Testis (tissue), 5 donors: ENCODE measurements at places on chromosomes 16 and 17. TPM values are rescaled to one million over a fixed set of nuclear protein-coding genes. Genes with fewer than 3 reads are reported as not detected.

DNA sequence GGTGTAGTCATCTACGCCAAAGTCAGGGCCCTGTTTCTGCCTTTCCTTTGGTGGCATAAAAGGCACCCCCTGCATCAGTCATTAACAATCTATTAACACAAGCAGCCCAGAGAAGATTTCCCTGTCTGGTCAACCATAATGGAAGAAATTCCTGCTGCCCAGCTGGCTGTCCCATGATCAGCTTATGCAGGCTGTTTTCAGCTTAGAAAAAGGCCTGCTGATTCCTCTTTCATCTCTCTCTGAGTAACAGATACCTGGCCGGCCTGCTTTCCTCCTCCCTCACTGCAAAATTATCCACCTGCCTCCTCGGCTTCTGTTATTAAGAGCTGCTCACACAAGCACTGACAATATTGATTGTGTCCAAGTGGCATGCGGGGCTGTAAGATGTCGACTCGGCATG lies 70.3 kb upstream of the MMP2 start:
- H3K27ac ChIP-seq, result no peak overlapping the region
- no peaks in the 10 kb centered on the region for H3K4me1 ChIP-seq
- no peaks in the 10 kb centered on the region for H3K27me3 ChIP-seq
- no peak for DNase-seq
- H3K4me3 ChIP-seq, result no peak overlapping the region
- H3K36me3 ChIP-seq, result no peaks in the 10 kb centered on the region

GRCh38 chr17:78588258-78589030 lies 11.2 kb upstream of the DNAH17 start:
- H3K4me1 ChIP-seq, result no peaks in the 10 kb centered on the region
- no peak overlapping the region for H3K27ac ChIP-seq
- H3K36me3 ChIP-seq, result no peaks in the 10 kb centered on the region
- H3K4me3 ChIP-seq, result no peak overlapping the region
- no peaks in the 10 kb centered on the region for H3K27me3 ChIP-seq

DNA sequence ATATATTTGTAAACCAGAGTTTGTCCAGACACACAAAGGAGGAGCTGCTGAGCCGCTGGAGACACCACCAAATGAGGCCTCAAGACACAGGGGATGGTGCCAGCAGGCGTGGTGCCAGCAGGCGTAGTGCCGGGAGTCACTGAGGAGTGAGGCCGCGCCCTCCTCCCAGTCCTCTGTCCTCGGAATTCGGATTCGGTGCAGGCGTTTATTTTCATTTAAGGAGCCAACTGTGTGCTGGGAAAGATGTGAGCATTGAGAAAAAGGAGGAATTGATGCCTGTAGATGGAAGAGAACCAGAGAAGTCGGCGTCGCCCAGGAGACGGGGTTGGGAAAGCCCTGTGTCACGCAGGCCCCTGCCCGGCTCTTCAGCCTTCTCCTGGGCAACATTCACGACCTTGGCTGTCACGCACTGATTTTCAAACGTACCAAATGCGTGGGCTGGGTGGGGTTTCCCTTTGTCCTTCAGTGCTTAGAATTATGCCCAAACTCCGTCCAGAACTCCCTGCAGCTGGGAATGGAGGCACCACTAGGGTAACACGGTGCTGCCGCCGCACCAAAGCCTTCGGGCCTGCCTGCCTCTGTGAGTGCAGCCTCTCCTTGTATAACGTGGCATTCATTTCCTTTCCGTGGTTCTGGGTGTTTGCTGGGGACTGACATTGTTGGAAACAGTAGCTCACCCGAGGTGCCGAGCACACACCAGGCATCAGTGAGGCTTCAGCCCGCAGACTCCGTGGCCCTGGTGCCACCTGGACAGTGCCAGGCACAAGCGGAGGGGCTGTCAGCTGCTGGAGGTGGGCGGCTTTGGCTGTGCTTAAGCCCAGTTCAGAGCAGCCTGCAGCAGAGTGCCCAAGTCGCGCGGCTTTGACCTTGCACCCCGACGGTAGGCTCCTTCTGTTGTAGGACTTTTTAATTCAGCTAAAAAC lies 49.0 kb upstream of the CHMP6 start:
- H3K4me3 ChIP-seq, result no peak overlapping the region
- H3K27me3 ChIP-seq, result no peaks in the 10 kb centered on the region
- peak; percentile 97 for DNase-seq
- H3K36me3 ChIP-seq, result no peaks in the 10 kb centered on the region
- no peak overlapping the region for H3K27ac ChIP-seq

DNA sequence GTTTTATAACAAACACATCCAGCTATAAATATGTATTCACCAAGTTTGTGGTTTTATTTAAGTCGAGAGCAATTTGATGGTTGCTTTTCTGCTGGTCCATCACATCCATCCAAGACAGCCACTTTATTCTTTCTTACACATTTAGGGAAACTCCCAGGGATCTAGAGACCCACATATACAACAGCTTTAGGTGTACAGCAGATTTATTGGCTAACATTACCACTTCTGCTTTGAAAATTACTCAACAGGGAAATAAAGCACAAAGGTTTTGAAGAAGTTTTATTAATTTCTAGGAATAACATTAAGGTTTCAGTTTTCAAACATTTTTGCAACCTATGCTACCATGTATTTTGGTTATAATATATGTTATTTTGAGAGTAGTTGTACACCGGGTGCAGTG lies 6.9 kb downstream of the ERCC4 start:
- DNase-seq, result no peak
- no peaks in the 10 kb centered on the region for H3K36me3 ChIP-seq
- no peaks in the 10 kb centered on the region for H3K27me3 ChIP-seq
- peaks cover 8% of the 10 kb centered on the region for H3K4me1 ChIP-seq
- no peak overlapping the region for H3K4me3 ChIP-seq
- peak overlapping the region; percentile 1 for H3K27ac ChIP-seq

DNA sequence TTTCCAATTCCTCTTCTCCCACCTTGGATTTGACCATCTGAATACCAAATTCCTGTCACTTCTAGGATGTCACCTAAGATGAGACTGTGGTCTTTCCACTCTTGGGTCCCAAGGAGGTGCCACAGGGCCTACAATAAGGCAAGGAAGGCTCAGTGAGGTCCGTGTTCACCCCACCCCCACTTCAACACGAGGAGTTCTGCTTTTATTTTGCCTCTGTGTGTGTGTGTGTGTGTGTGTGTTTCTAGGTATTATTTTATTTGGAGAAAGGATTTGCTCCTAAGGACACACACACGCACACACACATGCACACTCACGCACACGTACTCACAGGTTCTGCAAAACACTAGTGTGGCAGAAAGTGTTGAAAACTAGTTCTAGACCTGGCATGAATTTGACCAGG lies 24.5 kb upstream of the PHOSPHO1 start:
- no peak overlapping the region for H3K4me3 ChIP-seq
- H3K27me3 ChIP-seq, result no peaks in the 10 kb centered on the region
- no peaks in the 10 kb centered on the region for H3K4me1 ChIP-seq
- no peak for DNase-seq
- H3K36me3 ChIP-seq, result no peaks in the 10 kb centered on the region

- no peaks in the 10 kb centered on the region for H3K4me1 ChIP-seq
- no peaks in the 10 kb centered on the region for H3K36me3 ChIP-seq
- H3K4me3 ChIP-seq, result no peak overlapping the region
- no peak for DNase-seq
- H3K27ac ChIP-seq, result no peak overlapping the region
- no peaks in the 10 kb centered on the region for H3K27me3 ChIP-seq
These were observed 77.1 kb upstream of the DNAH17 start for GRCh38 chr17:78654325-78654724.

The SEZ6L2 gene
- 40.9 TPM for polyA plus RNA-seq

The TNFSF13 gene
- 11.5 TPM for polyA plus RNA-seq

The GAS2L2 gene
- polyA plus RNA-seq, result 0.62 TPM

The IGSF6 gene
- polyA plus RNA-seq, result 1.4 TPM
